ENCODE measurements at places on chromosomes 6 and 20.

GRCh38 chr20:21490105-21490504 is 23.8 kb downstream of the NKX2-2 start:
- no peak for DNase-seq

- DNase-seq, result no peak
Observed at GRCh38 chr20:23612396-23612795, 6.7 kb upstream of the CST9 start.

DNA sequence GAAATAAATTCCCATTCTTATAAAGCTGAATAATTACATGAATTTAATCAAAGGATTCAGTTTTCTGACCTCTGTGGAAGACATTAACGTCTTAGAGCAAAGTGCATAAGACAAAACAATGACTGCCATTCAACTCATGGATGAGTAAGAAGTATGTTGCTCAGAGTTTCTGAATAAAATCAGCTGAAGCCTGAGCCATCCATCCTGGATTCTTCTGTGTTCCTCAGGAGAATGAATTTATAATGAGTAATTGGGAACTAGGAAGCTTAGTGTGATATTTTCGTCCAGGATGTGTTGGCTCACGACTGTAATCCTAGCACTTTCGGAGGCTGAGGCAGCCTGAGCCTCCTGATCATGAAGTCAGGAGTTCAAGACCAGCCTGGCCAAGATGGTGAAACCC is 62.8 kb downstream of the PERP start:
- no peak for DNase-seq

DNA sequence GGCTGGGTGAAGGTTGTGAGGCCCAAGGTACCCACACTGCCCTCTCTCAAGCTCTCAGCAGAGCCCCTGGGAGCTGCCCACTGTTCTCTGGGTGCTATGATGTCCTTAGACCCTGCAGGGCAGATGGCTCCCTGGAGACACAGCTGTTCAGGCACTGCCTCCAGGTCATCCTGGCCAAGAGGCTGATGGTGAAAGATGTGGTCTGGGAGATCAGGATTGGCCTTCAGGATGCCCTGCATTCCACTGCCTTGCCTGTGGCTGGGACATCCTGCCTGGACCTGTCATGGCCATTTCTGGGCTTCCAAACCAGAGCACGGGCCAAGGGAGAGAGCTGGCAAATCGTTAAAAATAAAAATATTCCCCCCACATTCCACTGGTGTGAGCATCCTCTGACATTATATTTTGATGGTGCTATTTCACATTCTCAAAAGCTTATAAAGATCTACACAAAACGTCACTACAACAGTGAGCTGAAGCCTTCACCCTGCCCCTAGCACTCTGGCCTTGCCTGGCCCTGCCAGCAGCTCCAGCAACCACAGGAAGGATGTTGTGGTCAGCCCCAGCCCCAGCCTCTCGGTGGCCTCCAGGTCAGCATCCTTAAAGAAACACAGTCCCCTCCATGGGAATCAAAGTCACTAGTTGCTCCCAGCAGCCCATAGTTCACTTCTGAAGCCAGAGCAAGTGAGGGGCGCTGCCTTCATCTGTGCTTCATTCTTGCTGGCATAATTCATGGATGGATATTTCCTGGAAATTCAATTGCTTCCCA is 13.5 kb upstream of the KCNK16 start:
- no peak for DNase-seq

DNA sequence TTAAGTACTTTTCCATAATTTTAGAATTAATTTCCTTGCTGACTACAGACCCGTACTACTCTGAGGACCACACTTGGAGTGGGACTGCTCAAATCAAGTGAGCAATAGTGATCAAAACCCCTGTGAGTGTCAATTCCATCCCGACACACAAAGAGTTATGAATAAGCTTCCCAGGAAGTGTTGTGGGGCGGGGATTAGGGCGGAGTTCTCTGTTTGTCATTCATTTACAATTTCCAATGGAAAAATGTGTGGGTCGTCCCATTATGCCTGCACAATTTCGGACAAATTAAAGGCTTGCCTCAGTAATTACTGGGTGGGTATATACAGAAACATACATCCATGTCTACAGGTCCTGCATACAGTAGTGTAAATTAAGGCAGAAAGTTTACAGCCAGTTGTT is 84.2 kb downstream of the ISM1 start:
- DNase-seq, result no peak
